ENCODE measurements at places on chromosomes 5 and 9.

DNA sequence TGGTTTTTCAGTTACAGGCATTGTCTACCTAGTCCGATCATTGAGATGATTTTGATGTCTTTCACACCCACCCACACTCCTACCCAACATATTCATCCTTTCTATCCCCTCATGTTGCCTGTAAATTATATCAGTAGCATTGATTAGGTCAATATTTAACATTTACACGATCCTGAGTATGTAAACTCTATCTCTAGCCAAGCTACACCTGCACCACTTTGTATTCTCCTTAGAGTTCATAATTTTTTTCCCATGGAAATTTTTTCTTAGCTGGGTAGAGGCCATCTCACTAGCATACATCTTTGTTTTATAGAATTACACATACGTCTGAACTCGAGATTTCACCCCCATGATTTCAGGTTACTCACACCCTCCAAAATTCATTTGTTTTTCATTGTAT is 30.6 kb downstream of the GCNT4 start:
- no peak for DNase-seq

GRCh38 chr5:173051746-173052145 is 4.4 kb upstream of the CREBRF start:
- no peak for DNase-seq

DNA sequence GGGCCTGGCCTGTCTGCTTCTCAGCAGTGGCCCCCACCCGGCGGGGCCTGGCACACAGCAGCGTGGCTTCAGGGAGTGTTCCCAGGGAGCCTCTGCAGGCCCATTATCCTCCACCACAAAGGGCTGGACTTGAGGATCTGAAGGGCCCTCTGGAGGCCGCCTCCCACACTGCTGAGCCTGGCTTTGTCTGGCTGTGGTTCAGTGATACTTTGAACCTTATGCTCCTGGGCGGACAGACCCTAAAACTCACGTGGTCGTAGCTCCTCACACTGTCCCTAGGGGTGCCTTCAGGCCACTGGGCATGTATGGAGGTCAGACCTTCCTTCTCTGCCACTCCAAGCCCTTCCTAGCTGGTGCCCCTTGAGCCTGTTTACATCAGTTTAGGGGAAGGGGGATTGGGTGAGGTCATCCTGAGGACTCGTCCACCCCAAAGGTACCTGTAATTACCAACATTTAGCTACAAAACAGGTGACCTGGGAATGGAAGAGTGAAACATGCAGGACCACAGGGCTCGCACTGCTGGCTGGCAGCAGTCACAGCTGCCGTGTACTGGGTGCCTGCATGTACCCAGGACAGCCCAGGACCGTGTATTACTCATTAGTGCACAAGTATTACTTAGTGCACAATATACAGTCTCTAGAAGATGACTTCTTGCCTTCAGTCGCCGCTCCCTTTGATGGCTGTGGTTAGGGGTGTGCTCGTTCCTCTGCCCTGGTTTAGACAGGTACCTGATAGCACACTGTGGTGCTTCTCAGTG is 8.5 kb downstream of the GRHPR start:
- no peak for DNase-seq

- no peak for DNase-seq
Measured at GRCh38 chr5:40736103-40736875, 19.5 kb downstream of the TTC33 start.

- no peak for DNase-seq
Measured at GRCh38 chr5:162272417-162272816, 204.8 kb downstream of the GABRG2 start.

DNA sequence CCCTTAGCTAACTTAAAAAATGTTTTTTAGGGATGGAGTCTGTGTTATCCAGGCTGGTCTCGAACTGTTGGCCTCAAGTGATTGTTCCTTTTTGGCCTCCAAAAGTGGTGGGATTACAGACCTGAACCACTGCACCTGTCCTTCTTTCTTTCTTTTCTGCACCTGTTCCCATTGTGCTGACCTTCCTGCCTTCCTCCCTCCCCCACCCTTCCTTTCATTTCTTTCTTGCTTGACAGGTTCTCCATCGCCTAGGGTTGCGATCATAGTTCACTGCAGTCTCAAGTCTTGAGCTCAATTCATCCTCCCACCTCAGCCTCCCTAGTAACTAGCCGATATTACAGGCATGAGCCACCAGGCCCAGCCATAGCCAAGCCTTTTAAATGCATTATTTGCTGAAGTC is 20.6 kb downstream of the JMY start:
- no peak for DNase-seq

DNA sequence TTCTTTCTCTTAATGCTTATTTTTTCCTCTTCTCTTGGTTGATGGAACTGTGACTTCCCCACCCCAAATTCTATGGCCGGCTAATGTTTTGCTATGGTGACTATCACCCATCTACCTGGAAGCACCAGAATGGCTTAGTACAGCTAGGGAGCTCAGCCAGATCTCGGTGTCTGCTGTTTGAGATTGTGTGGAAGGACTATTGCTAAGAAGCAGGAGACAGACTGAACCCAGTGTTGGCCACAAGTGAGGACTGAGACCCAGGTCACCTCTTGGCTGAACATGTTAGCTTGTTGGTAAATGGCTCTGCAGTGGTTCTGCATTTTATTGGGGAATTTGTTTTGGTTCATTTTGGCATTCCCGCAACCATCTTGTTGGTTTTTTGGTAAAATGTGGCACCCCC is 2.7 kb downstream of the PRRC2B start:
- DNase-seq, result peak; percentile 19

- DNase-seq, result no peak
Measured at GRCh38 chr9:15370466-15371447, 51.9 kb upstream of the SNAPC3 start.

GRCh38 chr9:125457357-125457756 is 195.7 kb downstream of the GAPVD1 start:
- DNase-seq, result no peak

- no peak for DNase-seq
Measured at GRCh38 chr5:14201325-14202045, 58.3 kb downstream of the TRIO start.

- no peak for DNase-seq
Measured at GRCh38 chr5:75466006-75466716, 45.3 kb downstream of the CERT1 start.

DNA sequence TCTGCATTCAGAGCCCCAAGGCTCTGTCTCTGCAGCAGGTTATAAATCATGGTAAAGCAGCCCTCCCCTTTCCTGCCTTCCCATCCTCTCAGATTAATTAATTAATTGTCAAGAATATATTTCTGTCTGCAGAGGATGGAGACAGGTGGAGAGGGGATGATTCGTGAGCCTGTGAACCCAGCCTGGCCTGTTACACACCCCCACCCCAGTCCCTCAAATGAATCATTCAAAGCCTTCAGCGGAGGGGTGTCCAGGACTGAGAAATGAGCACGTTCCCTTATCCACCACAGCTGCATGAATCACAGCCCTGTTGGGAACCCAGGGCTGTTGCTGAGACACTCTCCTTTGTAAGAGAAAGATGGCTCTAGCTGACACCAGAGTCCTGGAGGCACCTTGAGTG is 56.0 kb downstream of the NIPAL4 start:
- DNase-seq, result no peak

- no peak for DNase-seq
Measured at GRCh38 chr9:127093319-127094020, 29.0 kb downstream of the ANGPTL2 start.

- DNase-seq, result no peak
Measured at GRCh38 chr9:120856700-120857099, 14.0 kb upstream of the PSMD5 start.

DNA sequence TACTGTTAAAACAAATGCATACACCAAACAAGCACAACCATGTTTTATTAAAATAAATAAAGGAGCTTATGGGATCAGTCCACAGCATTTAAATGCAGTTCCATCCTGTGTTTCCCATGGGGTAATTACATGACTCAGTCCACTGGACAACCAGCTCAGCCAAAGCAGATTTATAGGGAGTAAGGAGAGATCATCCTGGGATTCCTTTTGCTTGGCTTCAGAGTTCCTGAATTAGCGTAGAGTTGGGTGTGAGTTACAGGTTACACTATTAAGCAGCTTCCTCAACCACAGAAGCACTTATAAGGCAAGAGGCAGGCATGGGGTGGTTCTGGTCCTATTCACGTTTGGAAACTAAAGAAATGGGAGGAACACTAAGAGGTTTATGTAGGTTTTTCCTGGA is 381.1 kb upstream of the ACTBL2 start:
- DNase-seq, result no peak

DNA sequence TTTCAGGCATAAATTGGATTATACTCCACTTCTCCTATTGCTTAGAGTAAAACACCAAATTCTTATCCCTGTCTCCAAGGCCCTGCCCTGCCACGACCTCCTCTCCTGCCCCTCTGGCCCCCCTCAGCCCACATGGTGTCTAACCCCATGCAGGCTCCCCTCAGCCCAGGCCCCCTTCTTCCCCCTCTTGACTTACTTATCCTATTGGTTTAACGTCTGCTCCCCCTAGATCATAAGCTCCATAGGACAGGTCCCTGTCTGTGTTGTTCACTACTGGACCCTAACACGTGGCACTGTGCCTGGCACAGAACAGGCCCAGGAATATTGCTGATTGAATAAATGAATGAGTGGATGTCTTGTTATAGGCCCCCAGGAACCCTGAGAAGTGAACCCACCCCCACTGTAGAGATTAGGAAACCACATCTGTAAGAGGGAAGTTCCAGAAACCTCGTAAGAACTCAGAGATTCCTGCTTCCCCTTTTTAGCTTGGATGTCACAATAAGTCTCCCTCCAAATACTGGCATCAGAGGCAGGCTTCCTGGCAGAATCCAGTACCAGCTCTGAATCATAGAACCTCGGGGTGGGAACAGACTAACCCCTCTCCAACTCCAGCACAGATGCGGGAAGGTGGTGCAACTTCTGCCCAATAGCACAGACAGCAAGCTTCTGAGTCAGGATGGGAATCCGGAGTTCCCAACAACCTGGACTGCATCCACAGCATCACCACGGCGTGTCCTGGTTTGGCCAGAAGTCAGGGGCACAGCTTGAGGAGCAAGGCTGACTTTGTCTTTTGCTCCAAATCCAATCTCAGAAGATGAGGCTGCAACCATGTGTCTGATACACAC is 31.5 kb downstream of the HRH2 start:
- DNase-seq, result peak; percentile 81

GRCh38 chr5:107104040-107104995 is 566.4 kb downstream of the EFNA5 start:
- DNase-seq, result no peak

DNA sequence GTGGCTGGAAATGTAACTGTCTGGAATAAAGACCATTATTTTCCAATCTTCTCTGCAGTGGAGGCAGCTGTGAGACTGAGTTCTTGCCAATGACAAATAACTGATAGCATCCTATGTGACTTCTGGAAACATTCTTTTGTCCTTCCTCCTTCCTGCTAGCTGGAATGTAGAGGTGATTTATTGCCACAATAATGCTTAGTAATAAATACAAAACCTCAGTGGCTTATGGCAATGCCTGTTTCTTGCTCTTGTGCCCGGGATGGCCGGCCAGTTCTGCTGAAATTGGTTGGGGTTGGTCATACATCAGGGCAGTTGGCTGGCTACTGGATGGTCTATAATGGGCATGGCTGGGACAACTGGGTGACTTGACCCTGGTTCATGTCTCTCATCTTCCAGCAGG is 12.2 kb upstream of the TEX48 start:
- no peak for DNase-seq

DNA sequence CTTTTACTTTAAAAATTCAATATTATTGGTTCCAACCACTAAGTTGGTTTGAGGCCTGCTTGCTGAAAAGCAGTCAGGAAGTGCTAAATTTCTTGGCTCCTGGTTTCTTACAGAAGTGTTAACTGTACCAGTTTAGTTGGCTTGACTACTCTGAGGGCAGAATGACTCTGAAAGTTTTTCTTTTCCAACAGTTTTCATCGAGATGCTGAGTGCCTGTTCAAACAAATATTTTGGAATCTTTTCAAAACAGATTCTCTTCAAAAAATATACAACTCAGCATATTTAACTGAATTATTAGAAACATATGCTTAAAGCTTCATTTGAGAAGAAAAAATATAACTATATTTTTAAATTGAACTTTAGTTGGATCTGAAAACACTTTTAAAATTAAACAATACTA is 37.0 kb downstream of the SLC38A9 start:
- DNase-seq, result no peak

DNA sequence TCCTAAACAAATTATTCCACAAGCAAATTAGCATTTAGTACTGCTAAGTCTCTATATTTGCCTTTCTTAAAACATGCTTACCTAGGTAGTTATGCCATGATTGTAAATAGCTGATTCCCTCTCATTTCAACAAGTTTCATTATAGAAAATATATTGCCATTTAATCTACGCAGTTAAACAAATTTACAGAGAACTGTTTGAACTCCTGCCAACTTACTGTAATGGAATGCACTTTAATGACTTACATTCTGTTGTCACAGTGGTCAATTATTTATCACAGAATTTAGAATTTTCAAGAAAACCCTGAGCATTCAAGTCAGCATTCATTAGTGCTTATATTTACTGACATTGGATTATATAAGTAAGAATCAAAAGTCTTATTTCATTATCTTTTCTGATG is 19.6 kb downstream of the SLC38A9 start:
- no peak for DNase-seq

- no peak for DNase-seq
Measured at GRCh38 chr9:113255438-113255837, 19.9 kb downstream of the CDC26 start.

GRCh38 chr5:34012791-34013190 is 4.9 kb upstream of the AMACR start:
- peak; percentile 50 for DNase-seq

DNA sequence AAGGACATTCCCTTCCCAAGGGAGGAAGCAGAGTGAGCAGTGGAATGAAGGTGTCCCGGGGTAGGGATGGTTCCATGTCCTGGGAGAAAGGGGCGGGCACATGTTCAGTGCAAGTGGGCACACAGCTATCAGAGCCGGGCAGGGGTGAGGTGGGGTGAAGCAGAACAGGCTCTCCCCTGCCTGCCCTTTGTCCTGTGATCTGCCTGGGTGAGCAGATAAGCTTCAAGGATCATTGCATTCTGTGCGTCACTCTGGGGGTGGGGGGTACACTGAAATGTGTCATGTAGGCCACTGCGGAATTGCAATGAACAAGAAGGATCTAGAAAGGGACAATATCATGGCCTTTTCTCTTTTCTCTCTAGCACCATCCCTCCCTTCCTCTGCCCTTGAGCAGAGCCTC is 61.7 kb upstream of the SHB start:
- no peak for DNase-seq

- no peak for DNase-seq
Measured at GRCh38 chr5:99063737-99064136, 134.9 kb upstream of the CHD1 start.

- DNase-seq, result no peak
Measured at GRCh38 chr9:27085456-27085855, 23.6 kb upstream of the TEK start.

DNA sequence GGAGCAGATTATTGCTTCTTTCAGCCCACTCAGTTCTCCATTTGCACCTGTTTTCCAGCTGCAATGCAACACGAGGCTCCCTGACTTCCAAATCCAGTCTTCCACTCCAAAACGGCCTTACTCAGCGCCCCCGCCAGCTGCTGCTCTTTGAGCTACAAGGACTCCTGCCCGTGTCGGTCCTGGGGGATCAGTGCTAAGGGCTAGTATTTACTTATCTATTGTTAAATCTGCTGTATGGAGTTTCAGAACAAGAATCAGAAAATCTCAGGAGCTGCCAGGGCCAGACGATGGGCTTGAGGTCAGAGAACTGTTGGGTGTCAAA is 44.1 kb downstream of the OR2V1 start:
- DNase-seq, result no peak

- DNase-seq, result no peak
Measured at GRCh38 chr5:158995694-158996173, 104.0 kb downstream of the EBF1 start.

GRCh38 chr5:122523776-122524175 is 211.7 kb downstream of the SNCAIP start:
- no peak for DNase-seq

- DNase-seq, result no peak
Measured at GRCh38 chr5:93653716-93654115, 70.7 kb downstream of the NR2F1 start.
